Stimulated activated CD4-positive, alpha-beta T cell treated with anti-CD3 and anti-CD28 coated beads, Interleukin-1b, Interleukin-23, amount 100 ng/mL, for 4 hours (primary cell): ENCODE measurements at places on chromosomes 7 and 10.

DNA sequence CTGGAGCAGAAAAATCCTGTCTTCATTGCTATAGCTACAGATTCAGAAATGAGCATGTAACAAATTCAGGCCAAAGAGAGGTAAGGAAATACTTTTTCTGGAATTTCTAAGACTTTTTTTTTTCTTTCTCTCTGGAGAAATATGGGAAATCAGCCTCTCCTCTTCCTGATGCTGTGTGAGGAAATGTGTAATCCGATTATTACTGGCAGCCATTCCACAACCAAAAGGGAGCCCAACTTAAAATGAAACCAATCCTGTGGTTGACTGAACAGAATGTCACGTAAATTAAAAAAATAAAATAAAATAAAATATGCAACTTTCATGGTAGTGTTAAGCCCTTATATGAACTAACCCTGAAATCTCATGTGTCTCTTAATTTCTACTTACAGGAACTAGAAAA lies 10.7 kb upstream of the POT1 start:
- DNase-seq: no peak

- DNase-seq: no peak
These were observed 527.8 kb downstream of the MDFIC start for GRCh38 chr7:115449689-115450088.

DNA sequence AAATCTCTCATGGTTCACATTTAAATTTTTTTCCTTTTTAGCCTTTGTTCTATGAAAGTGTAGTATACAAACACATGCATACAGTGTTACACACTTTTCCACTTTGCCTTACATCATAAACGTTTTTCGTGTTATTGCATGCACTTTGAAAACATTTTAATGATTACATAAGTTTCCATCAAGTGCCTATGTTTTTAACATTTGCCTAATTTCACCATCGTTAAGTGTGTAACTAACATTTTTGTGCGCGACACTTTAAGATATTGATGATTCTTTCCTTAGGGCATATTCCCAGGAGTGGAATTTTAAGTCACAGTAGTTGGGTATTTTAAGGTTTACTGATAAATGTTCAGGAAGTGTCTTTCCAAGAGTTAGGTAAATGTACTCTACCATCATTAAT lies 1.5 kb upstream of the FRAT2 start:
- DNase-seq: no peak

DNA sequence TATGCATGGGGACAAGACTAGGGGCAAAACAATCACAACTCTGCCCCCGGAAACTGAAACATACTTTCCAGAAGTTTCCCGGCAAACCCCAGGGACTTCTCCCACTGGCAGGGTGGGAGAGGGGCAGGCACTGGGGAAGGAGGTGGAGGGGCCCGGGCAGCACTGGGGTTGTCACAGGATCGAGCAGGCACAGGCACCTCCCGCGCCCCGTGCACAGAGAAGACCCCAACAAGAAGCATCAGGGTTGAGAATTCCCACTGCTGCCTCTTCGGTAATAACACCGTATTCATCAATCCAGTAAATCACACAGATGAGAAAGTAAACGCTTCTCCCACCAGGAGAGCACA lies 490.5 kb downstream of the PTPRN2 start:
- no peak for DNase-seq

- DNase-seq: no peak
These were observed 43.4 kb upstream of the BMPER start for GRCh38 chr7:33861947-33862346.

GRCh38 chr10:133123746-133124356 lies 36.1 kb downstream of the ADGRA1 start:
- no peak for DNase-seq
